ENCODE measurements at places on chromosomes 5 and 9.

- DNase-seq = no peak
Measured at GRCh38 chr5:135112008-135112725, 78.1 kb upstream of the PITX1 start.

DNA sequence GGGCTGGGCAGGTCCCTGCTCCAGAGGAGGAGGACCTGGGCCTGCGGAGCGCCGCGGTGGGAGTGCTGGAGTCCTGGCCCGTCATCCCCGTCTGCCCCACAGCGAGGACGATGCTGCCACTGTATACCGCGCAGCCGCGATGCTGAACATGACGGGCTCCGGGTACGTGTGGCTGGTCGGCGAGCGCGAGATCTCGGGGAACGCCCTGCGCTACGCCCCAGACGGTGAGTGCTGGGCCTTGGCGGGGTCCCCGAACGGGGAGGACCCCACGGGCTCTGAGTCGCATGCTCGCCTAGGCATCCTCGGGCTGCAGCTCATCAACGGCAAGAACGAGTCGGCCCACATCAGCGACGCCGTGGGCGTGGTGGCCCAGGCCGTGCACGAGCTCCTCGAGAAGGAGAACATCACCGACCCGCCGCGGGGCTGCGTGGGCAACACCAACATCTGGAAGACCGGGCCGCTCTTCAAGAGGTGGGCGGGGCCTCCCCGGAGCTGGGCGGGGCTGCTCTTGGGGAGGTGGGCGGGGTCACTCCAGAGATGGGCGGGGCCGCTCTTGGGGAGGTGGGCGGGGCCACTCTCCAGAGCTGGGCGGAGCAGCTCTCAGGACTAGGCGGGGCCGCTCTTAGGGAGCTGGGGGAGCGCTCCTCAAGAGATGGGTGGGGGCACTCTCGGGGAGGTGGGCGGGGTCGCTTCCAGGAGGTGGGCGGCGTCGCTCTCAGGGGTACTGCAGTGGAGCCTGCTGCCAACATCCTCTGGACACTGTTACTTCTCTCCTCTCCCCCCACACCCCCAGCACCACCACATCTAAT is 13.1 kb downstream of the LRRC26 start:
- DNase-seq = no peak

DNA sequence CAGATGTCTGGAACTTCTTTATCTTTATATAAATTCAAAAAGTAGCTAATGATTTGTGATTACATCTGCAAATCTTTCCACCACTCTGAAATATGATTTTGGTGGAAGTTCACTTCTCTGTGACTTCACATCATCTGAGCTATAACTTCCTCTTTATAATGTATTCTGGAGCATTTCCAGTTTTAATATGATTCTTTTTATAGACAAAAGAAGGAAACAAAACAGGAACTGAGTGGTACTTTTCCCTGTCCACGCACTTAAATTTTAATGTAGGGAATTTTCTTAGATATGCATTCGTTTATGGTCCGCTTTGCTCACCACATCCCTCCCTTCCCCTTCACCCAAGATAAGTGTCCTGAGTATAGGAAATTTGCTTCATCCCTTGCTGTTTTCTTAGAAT is 333.5 kb downstream of the CHSY3 start:
- DNase-seq = no peak

- no peak for DNase-seq
Measured at GRCh38 chr5:116084287-116084691, 536 bp upstream of the COMMD10 start.

- DNase-seq = no peak
Measured at GRCh38 chr5:141618030-141618803, 583 bp downstream of the DIAPH1 start.

DNA sequence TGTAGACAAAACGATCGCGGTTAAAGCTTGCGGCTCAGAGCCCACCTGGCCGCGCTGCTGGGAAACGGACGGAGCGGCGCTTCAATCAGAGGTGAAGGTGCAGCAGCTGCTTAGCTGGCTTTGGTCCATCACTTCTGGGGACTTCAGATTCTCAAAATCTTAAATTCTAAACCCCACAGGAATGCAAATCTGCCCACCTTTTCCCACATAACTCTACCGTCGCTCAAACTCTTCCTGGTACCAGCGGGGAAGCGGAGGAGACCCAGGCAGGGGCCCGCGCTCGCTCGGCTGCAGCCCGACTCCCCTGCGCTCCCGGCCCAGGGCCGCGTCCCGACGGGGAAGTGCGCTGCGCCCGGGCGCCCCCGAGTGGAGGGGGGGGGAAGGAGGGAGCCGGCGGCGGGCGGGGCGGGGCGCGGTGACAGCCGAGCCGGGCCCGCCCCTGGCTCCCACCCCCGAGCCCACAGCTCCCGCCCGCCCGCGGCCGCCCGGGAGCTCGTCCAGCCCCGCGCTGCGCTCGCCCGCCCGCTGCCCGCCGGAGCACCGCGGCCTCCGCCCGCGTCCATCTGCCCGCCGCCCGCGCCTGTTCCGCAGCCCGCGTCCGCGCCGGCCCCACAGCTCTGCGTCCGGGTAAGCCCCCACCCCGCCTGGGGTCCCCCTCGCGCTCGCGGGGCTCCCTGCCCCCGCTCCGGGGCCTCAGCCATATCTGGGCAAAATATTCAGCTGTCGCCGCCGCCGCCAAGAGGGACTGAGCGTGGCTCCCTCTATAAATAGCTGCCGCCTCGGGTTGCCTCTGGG is at the start of gene TMOD1:
TSS of gene TMOD1 (plus strand) at position 490 of the 795 bp plus-strand sequence. CDS start 22,523 bp downstream, outside the sequence.
- DNase-seq = no peak

DNA sequence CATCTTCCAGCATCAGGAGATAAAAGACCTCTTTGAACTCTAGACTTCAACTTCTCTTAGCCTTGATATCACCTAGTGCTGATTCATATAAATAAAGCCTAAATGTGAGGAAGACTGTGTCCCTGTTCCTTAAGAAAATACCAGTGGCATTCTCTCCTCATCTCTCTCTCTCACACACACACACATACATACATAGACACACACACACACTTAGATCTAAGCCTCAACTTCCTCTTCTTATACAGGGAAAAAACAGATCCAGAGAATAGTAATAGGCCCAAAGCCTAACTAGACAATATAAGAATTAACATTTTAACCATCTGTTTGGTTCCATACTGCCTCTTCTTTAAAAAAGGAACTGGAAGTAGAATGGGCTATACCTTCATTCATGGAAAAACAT is 195.3 kb upstream of the NR4A3 start:
- no peak for DNase-seq

DNA sequence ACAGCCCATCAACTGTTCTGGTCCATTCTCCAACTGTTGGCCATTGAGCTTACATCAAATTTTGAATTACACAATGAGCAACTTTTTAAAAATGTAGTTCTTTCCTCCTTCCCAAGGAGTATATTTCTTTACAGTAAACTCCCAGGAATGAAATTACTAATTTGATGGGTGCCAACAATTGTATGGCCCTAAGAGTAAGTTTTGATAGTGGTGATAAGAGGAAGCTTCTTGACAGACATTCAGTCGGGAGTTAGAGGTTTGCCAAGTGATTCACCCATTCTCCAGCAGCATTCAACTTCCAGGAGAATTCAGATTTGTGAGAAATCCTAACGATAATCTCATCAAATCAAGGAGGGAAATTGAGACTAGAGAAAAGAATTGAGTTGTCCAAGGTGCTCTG is 579.9 kb downstream of the ACTL7B start:
- DNase-seq = no peak

- DNase-seq = no peak
Measured at GRCh38 chr5:124461941-124462340, 284.5 kb downstream of the ZNF608 start.

- no peak for DNase-seq
Measured at GRCh38 chr5:32087086-32088082, 86.7 kb downstream of the GOLPH3 start.

DNA sequence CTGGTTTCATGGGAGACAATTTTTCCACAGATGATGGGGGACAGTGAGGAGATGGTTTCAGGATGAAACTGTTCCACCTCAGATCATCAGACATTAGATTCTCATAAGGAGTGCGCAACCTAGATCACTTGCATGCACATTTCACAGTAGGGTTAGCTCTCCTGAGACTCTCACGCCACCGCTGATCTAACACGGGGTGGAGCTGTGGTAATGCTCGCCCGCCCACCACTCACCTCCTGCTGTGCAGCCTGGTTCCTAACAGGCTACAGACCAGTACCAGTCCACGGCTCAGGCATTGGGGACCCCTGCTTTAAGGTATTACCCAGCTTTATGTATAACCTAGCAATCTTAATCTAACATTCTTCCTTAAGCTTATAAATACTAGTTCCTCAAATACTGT is 35.6 kb downstream of the TTC39B start:
- DNase-seq = no peak

- DNase-seq = no peak
Measured at GRCh38 chr9:101840694-101841188, 102.3 kb upstream of the GRIN3A start.

GRCh38 chr5:32928761-32929160 is 217.6 kb downstream of the NPR3 start:
- no peak for DNase-seq

DNA sequence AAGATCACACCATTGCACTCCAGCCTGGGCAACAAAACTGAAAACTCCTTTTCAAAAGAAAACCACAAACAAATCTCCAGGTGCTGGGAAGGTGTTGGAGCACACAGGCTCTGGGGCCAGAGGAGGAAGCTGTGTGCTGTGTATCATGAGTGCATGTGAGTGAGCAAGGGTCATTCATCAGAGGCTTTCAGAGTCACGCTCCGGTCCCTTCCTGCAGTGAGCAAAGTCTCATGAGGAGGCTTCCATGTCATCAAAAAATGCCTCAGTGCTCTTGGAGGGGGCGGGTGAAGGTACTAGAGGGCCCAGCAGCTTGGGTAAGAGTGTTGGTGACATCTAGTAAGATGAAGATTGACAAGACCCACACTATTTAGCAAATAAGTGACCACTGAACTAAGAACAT is 48.3 kb upstream of the TESK1 start:
- no peak for DNase-seq

- DNase-seq = peak; percentile 41
Measured at GRCh38 chr9:107932046-107932445, 442.5 kb upstream of the KLF4 start.

- DNase-seq = no peak
Measured at GRCh38 chr9:96448546-96449170, 1.3 kb upstream of the HABP4 start.

DNA sequence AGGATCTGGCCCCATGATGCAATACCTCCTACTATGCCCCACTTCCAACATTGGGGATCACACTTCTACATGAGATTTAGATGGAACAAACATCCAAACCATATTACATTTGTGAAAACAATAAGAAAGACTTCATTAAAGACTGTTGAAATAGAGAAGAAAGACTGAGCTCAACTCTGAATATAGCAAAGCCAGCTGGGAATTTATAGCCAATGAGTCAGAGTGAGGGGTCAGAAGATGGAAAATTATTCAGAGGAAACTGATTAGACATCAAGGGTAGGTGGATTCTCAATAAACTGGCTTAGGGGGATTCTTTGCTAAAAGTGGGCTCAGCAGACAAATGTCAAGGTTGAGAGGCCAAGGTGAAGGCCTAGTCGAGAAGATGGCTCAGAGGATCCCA is 25.6 kb downstream of the BTF3 start:
- DNase-seq = no peak

DNA sequence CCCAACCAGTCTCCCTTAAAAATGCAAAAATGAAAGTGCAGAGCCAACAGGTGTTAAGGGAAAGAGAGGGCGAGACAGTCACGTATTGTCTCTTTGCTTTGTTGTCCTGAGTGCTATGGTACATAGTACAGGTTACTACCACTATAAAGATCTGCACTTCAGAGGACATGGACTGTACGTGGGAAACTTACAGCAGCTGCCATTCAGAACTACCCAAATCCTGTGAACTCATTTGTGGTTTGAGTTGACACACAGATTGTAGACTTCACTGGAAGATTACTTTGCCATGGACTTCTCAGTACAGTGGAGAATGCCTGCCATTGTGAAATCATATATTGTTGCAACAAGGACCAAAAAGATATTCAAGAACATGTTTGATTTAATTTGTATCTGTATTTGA is 34.8 kb downstream of the FBXO38 start:
- no peak for DNase-seq

DNA sequence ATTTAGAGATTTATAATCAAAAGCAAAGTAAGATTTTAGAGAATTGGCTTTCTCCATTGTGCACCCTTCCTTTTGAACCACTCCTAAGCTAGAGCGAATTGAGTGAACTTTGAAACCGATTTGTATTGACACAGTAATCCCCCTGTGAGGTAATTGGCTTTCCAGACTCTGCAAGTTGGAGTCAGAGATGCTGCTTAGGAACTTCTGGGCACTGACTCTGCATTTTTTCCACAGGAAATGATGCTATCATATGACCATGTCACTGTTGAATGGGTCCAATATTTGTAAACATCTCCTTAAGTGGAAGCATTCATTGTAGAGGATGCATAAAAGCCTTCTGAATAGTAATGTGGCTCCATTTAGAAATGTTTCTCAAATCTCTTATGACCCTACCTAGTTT is 394.4 kb upstream of the ZNF608 start:
- peak; percentile 82 for DNase-seq

GRCh38 chr9:112939418-112939817 is 48.7 kb upstream of the SLC46A2 start:
- no peak for DNase-seq

- DNase-seq = no peak
Measured at GRCh38 chr9:76608575-76609273, 149.7 kb downstream of the GCNT1 start.

GRCh38 chr9:134871697-134872340 is 8.8 kb upstream of the FCN2 start:
- DNase-seq = no peak

GRCh38 chr5:35247648-35248034 is 17.4 kb upstream of the PRLR start:
- DNase-seq = peak; percentile 19

GRCh38 chr5:149944666-149945065 is at the start of gene PDE6A:
Gene PDE6A, minus strand, starts transcription at chr5:149944793. Its CDS starts 120 bp downstream, at chr5:149944673.
- no peak for DNase-seq

DNA sequence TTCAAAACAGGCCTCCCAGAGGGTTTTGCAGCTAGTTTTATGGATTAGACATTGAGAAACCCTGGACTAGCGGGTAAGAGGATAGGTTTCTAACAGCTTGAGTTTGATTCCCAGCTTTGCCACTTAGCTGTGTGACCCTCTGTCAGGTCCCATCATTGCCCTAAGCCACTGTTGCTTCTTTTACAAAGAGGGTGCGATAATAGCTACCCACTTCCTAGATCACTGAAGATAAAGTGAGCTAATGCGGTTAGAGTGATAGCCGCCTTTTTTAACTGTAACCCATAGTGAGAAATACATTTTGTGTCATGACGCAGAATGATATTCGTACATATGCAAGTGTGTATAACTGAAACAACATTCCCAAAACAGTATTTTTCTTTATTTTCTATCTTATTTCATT is 40.3 kb downstream of the CSF1R start:
- no peak for DNase-seq

DNA sequence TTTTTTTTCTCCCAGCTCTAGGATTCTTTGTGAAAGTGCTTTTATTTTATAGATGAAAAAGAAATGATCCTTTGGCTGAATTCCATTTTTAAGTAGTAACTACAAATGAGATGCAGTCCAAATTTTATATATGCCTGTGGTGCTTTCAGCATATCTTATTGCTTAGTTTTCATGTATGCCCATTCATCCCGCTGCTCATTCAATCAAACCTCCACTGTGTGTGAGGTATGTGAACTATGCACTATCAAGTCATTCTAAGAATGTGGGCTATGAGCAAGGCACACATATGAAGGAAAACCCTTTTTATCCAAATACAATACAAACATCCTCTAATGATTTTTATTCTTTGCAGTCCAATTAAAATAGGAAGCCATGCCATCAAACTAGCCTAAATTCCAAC is 1069.1 kb upstream of the DMAC1 start:
- peak; percentile 4 for DNase-seq

Measured in skeletal muscle cell (primary cell).